Breast epithelium (tissue), 4 donors: ENCODE measurements at places on chromosomes 11 and 22.

DNA sequence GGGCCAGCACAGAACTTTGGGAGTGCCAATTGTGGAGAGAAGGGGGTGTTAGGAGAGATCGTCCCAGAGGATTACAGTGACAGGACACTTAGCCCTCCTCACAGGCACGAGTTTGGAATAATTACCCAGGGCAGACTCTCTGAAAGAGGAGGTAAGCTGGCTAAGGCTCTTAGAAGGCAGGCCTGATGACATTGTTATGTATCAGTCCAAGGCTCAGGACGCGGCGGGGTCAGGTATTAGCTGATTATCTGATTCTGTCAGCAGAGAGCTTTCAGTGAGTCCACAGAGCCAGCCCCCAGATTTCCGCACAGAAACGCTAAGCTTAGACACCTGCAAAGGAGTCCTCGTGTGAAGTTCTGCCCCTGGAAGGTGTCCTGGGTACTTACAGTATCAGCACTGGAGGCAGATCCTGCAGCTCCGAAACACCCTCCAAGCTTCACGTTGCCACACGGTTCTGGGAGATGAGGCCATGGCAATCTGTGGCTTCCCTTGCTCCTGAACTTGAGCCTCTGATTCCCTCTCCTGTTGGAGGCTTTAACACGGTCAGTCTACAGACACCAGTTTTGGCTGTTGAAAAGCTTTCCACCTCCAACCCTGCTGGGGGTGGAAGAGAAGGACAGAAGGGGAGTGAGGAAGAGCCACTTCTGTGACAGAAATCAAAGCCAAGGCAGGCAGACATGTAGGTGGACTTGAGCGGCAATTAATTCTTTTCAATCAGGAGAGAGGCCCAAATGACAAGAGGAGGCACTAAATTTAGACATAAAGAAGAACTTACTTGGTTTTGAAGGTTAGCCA is 123.6 kb upstream of the CADM1 start:
- DNase-seq, result no peak

- DNase-seq, result no peak
Observed at GRCh38 chr11:5626196-5626595, 1.4 kb downstream of the TRIM34 start.

DNA sequence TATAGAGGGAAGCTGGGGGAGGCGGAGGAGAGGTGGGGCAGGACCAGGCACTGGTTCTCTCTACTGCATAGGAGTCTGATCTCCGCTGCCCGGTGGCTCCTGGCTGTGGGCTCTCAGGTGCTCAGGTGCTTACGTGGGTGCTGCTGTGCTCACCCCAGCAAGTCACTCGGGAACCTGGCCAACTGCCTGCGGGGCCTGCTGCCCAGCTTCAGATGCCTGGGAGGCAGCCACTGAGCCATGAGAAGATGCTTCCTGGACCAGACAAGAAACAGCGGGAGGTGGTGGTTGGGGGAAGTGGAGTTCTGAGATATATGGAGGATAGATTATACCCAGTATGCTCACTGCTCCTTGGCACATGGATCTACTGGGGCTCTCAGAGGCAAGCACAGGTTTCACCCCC is 1303.4 kb downstream of the TBC1D22A start:
- DNase-seq, result no peak

- no peak for DNase-seq
Observed at GRCh38 chr11:1121331-1121812, 36.4 kb upstream of the MUC5AC start.

- no peak for DNase-seq
Observed at GRCh38 chr22:35070451-35071093, 4.6 kb downstream of the ISX start.

GRCh38 chr11:41612415-41612814 is 153.0 kb upstream of the LRRC4C start:
- DNase-seq, result no peak

DNA sequence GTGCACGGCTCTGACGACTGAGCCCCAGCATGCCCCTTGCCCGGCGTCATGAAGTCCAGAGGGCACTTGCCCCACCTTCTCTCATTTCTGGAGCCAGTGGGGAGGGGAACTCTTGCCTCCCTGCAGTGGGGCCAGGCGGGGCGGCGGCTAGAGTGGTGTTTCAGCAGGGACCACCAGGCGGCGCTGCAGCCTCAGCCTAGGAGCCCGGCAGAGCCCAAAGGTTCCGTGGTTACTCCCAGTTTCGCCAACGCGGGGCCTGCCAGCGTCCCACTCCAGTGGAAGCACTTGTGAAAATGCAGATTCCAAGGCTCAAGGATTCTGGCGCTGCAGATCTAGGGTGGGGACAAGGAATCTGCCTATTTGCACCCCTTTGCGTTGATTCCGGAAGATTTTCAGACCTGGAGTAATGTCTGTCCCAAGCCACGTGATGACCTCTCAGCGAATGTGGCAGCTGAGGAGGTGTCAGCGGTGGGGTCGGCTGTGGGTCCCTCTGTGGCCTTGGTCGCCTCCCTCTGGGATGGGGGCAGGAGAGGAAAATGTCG is 55.7 kb downstream of the CD82 start:
- DNase-seq, result peak; percentile 21

DNA sequence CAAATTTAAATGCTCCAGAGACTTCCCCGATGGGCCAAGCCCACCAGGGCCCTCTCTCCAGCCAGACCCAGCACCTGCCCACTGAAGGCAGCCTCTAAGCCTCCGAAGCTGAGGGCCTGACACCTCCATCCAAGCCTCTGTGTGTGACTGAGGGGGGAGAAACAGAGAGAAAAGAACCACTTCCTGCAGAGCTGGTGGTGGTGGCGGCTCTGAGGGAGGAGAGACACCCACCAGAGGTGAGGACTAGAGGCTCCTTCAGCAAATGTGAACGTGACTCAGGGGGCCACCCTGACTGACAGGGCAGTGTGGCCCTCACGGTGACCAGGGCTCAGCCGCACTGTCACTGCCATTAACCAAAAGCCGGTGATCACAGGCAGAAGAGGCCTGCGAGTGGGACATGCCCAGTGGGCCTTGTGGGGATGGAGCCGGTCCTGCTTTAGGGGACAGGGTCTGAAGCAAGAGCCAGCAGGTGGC is 31.0 kb upstream of the CD5 start:
- DNase-seq, result no peak

DNA sequence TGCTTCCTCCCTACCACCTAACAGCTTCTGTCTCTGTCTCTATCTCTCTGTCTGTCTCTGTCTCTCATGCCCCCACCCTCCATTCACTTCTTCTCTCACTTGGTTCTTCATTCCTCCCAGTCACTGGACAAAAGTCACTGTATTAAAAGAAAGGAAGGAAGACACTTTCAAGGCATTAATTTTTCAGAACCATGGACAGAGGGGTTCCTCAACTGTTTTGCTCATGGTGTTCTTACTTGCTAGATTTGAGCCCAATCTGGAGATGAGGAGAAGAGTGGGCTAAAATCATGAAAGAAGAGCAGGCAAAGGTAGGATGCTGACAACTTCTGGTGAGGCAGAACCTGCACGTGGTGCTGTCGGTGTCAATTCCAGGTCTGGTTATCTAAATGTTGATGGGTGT is 116.7 kb upstream of the LARGE1 start:
- no peak for DNase-seq

- DNase-seq, result peak; percentile 35
Observed at GRCh38 chr11:38460896-38461295, 1862.9 kb upstream of the RAG2 start.

GRCh38 chr11:30508594-30508993 is 77.6 kb downstream of the MPPED2 start:
- no peak for DNase-seq

DNA sequence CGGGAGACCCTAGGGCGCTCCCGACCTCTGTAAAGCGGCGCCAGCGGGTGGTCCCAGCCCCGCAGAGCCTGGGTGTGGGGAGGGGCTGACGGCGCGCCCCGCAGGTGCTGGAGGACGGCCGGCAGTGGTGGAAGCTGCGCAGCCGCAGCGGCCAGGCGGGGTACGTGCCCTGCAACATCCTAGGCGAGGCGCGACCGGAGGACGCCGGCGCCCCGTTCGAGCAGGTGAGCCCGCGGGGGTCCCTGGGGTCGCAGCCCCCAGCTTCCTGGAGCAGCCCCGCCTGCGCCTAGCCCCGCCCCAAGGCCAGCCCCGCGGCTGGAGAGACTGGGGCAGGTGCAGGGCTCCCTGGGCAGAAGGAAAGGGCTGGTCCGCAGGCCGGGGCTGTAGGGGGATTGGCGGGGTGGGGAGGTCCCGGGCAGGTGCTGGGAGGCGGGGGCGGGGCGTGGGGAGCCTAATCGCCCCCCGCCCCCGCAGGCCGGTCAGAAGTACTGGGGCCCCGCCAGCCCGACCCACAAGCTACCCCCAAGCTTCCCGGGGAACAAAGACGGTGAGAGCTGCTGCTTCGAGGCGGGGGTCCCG is 19.7 kb downstream of the EPS8L2 start:
- DNase-seq, result no peak

GRCh38 chr22:29734406-29734805 is 14.6 kb downstream of the CABP7 start:
- DNase-seq, result no peak

DNA sequence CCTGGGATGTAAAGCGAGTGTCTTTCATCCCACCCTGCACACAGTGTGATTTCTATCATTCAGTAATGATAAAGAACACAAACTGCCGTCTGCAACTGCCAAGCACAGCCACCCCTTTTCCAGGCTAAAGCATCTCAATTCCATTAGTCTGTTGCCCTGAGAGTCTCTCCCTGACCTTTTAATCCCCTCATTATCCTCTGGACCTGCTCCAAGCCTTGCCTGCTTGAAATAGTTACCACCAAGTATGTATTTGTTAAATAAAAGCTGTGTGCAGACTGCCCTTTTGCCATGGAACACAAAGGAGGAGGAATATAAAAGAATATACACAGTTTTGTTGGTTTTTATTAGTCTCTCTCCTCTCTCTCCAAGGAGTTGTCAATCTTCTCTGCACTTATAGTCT is 13.0 kb downstream of the GRAP2 start:
- DNase-seq, result no peak

- no peak for DNase-seq
Observed at GRCh38 chr22:41991111-41991510, 7.5 kb upstream of the WBP2NL start.

- no peak for DNase-seq
Observed at GRCh38 chr11:68398995-68399851, 61.3 kb upstream of the PPP6R3 start.

DNA sequence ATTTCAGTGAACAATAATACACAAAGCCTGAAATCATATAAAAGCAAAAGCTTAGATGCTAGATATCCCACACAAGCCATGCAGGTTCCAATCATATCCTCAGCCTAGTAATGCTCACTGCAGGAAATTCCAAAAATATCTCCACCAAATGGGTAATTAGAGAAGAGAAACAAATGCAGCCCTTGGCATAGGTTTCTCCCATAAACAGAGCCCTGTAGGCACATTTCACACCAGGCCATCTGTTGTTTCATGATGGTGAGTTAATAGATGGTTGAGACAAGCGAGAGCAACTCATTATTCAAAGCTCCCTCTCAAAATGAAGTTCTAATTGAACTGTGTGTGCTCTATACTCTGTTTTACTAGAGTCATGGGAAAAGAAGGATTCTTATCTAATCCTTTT is 154.6 kb upstream of the TRPC6 start:
- DNase-seq, result no peak

GRCh38 chr11:111983187-111983986 is 41.8 kb upstream of the DLAT start:
- DNase-seq, result no peak

DNA sequence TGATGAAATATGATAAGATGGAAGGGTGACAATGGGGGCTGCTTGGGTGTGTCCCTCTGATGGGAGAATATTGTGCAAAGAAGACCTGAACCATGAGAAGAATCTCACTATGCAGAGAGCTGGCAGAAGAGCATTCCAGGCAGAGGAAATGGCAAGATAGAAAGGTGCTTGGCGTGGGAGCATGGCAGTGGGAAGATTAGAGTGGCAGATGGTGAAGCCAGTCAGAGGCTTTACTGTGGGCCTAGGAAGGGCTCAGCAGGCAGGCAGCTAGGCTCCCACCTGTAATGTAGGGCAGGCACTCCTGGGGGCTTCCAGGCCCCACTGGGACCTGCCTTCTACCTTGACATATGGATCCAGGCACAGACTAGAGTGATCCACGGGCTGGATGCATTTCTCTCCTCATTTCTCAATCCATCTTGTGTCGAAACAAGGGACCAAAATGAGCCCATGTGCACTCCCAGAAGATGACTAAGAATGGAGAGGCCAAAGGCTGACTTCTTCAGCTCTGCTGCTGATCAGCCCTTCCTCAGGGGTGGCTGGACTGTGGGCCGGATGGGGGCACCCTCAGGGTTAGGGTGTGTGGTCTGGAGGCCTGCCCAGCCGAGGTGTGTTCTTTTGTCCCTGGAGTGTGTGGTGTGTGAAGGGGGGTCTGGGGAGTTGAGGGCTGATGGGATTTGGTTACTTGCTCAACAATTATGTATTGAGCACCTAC is 88.3 kb downstream of the TSPAN18 start:
- no peak for DNase-seq

DNA sequence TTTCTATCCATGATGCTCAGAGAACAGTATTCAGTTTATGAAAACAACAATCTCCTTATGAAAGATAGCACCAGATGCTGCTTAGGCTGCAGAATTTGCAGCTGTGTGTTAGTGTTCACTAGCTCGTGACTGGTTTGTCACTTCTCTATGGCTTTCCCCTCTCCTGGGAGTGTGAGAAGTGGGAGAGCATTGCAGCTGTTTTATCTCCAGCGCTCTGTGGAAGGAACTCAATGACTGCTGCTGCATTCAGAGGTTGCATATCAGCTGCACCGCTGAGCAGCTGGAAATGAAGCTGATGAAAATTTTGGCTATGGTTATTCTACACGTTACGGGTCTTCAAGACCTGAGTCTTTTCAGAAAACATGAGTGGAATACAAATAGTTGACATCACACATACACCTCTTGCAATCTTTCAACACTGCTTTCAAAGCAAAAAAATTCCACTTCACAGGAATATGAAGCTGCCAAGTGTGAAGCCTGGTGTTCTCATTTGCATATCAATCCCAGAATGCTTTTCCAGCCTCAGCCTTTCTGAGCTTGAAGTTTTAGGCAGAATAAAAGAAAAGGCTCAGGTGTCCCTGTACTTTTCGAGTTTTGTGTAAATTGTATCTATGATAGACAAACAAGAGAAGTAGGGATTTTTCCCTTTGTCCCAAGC is 149.3 kb upstream of the DDI1 start:
- DNase-seq, result no peak

DNA sequence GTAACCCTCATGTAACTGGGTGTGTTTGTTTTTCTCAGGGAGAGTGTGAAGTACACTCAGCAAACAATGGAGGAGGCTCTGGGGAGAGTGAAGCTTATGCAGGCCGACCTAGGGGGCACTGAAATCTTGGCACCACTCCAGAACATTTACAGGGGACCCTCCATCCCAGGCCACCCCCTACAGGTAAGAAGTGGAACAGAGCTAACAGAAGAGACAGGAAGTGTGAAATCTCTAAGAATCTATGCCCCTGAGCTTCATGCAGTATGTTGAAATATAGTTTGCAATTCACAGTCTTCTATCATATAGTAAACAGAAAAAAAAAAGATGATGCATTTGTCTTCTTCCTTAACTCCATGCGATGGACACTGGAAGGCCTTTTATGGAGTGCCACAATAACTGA is 8.4 kb downstream of the VWA5A start:
- no peak for DNase-seq

- no peak for DNase-seq
Observed at GRCh38 chr11:68550485-68550817, 89.9 kb downstream of the PPP6R3 start.
